Activated naive CD4-positive, alpha-beta T cell treated with anti-CD3 and anti-CD28 coated beads for 36 hours (primary cell): ENCODE measurements at places on chromosomes 3 and 15.

GRCh38 chr3:58555203-58555602 is 18.2 kb upstream of the ACOX2 start:
- no peak for DNase-seq

DNA sequence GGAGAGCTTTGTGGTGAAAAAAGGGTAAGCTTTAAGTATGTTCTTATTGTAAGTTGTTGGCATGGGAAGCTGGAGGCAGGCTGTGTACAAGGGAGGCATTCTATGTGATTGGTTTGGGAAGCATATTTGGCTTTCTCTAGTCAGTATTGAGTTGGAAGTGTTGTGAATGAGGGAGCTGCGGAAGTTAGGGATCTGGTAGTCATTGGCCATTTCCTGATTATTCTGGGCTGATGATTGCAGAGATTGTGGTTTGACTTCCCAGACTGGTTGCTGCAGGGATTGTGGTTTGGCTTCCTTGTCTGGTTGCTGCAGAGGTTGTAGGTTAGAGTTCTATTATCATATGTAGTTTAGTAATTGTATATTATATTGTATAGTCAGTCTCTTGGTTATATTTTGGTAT is 21.0 kb downstream of the STXBP5L start:
- no peak for DNase-seq

DNA sequence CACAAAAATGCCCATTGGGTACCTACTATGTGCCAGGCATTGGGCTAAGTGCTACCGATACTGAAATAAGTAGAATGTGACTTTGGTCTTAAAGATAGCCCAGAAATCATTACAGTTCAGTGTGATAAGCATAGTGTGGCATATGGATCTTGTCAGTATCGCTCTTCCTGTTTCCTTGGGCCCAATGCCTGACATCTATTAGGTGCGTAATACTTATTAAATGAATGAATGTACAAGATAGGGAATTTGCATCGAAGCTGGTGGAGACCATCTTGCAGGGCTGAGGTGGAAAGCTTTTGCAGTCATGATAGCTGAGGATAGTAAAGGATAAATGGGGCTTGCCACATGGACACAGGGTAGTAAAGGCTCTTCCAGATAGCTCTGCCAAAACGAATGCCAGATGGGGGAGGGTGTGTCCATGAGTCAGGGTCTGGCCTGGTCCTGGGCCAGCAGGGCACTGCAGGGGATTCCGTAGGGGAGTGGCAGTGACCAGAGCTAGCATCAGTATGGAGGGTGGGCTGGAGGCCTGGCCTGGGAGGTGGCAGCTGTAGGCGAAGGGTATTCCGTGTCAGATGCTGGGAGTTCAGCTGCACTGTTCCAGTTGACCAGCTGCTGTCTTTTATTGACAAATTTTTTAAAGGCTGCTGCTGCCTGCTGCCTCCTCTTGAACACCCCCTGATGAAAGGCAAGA is 23.5 kb downstream of the TSEN2 start:
- DNase-seq: no peak

DNA sequence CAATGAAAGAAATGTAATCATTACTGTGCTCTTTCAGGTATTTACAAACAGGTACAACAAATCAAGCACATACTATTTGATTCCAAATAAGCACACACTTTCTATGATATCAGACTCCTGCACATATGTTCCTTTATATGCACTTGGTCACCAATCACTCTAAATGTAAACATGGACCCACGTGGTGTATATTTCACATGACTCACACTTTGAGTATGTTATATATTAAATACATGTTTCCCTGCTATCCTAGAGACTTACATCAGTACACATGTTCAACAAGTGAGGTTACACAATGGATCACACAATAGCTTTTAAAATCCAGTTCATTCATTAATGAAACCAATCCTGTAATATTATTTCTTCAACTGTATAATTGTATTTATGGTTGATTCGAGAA is 683.5 kb downstream of the NR2F2 start:
- no peak for DNase-seq

DNA sequence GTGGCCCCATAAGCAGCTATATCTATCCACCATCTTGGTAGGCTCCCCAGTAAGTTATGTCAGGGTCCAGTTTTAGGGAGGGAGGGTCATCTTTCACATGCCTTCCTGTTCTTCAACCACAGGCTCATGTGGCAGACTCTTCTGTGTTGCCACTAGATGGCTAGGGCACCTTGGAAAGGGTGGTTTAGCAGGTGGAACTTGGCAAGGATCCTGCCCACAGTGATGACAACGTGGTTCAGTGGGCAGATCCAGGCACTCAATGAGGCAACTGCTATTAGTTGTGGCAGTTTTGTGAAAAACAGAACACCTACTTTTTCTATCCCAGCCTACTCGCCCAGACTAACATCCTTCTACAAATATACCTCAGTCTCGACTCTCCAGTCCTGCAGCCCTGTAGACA is 7.2 kb upstream of the RBP1 start:
- no peak for DNase-seq

- DNase-seq: no peak
Observed at GRCh38 chr3:112982710-112983109, 7.8 kb upstream of the CD200R1 start.
